GM12891 (cell line): ENCODE measurements at places on chromosomes 11 and 22.
A peak's percentile ranks its signal among the peaks of the same experiment; 100 is the strongest.

- DNase-seq = no peak
Measured at GRCh38 chr11:134838708-134839107, 426.7 kb upstream of the B3GAT1 start.

DNA sequence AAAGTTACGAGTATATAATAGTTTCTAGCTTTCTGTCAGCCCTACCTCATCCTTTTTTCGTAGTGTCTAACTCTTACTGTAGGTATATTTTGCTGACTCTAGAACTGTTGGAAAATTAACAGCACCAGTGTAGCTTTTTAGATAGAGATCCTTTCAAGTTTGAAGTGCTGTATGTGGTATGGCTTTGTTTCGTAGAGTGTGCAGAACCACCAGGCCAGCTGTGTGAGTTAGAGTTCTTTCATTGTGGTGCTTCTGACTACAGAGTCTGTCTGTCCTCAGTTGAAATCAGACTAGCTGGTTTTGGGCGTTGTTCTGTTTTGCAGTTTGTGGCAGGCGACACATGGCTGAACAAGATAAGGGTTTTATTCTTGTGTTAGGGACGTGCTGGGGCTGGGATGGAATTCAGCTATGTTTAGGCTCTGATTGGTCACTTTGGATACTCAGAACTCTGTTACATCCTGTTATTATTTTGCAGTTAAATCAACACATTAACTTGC is 3.2 kb downstream of the ARHGEF12 start:
- DNase-seq = no peak

- no peak for DNase-seq
Measured at GRCh38 chr11:74084796-74085541, 76.1 kb upstream of the UCP3 start.

GRCh38 chr22:44686873-44687600 is 15.0 kb upstream of the PRR5 start:
- no peak for DNase-seq

- no peak for DNase-seq
Measured at GRCh38 chr11:128824191-128825049, 42.7 kb downstream of the KCNJ1 start.

DNA sequence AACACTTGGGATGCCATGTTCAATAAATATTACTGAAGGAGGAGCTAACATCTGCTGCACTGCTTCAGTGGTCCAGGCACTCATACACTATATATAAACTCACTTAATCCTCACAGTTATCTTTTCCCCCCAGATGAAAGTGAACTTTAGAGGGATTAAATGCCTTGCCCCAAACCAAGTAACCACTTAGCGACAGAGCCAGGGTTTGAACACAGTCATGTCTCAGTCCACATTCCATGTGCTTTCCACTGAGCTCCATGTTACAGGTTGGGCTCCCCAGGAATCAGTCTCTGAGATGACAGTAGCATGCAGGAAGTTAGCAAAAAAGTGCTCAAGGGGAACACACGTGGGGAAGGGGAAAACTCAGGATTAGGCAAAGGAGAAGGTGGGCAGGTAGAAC is 59.3 kb downstream of the ENDOD1 start:
- DNase-seq = no peak

- DNase-seq = no peak
Measured at GRCh38 chr11:105862736-105863367, 159.2 kb downstream of the MSANTD4 start.

DNA sequence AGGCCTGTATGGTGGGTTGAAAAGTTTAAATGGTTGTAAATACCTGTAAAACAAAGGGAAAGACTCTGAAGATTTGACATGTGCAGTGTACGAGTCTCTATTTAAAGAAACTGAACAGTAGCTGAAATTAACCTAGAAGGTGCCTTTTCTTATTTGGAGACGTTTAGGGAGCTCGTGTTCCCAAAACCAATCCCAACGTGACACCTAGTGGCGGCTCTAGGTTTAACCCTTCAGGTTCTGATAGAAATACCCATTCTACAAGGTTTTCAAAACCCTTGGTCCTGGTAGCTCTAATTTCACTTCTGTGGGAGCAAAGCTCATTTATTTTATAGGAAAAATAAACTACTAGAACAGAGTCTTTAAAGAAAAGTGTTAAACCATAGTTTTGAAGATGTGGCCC is 258.3 kb downstream of the LRRC4C start:
- peak; percentile 5 for DNase-seq

DNA sequence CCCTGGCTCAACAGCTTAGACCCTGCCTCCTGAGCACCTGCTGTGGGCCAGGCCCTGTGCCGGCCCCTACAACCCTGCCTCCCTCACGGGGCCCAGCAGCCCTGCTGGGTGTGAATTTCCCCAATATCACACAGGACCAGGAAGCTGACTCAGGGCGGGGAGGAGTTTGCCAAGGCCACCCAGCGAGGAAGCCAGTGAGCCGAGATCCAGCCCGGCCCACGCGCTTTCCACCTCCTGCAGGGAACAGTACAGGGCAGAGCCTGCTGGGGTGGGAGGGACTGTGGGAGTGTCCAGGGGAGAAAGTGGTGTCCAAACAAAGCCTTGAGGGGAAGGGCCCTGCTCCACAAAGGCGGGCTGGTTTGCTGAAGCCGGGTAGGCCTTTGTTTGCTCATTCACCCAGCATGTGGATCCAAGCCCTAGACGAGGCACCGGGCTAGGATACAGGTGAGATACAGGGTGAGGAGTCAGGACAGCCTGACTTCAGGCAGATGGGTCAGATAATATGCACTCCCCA is 26.8 kb downstream of the RPL3 start:
- DNase-seq = no peak

GRCh38 chr11:35260342-35260985 is 121.5 kb downstream of the CD44 start:
- DNase-seq = no peak

DNA sequence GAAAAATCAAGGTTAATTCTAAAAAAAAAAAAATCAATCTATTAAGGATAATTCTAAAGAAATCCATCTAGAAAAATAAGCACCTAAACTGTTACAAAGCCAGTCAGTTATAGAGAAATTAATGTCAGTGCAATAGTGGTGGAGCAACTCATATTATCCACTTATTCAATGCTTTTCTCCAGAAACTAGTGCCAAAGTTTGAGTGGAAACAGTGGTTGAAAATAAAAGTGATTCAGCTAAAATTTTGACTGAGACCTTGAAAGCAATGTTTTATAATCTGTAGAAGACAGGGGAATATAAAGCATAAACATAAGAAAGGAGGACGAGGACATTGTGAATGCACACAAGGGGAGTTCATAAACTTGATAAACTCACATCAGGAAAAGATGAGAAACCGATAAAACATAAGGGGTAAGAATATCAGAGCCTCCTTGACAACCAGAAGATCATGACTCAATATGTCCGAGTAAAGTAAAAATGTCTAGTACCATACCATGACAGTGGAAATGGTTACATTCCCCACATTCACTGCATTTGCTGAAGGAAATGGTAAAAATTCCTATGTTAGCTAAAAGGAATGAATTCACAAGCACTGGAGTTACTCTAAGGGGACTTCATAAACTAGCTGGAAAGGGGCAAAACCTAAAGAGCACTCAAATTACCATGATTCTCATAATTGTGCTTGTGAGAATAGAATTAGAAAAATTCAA is 58.7 kb upstream of the SLC5A12 start:
- no peak for DNase-seq

DNA sequence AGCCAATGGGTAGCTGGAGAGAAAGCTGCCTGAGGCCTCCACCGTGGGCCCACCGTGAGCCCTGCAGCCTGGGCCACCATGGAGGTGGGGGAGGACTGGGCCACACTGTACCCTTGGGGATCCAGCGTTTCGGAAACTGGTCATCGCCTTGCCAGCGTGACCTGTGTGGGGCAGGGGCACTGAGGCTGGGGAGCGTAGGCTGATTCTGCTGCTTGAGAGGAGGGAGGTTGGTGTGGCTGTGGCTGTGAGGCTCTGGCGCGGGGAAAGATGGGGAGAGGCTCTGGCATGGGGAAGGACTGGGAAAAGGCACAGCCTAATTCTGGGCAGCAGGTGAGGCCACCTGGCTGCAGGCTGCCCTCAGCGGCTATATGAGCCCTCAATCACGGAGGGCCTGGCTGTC is 12.6 kb upstream of the TTLL12 start:
- DNase-seq = no peak

- DNase-seq = no peak
Measured at GRCh38 chr11:93662175-93662570, 691 bp downstream of the CEP295 start.

- no peak for DNase-seq
Measured at GRCh38 chr22:42684462-42685195, 35.4 kb upstream of the CYB5R3 start.

DNA sequence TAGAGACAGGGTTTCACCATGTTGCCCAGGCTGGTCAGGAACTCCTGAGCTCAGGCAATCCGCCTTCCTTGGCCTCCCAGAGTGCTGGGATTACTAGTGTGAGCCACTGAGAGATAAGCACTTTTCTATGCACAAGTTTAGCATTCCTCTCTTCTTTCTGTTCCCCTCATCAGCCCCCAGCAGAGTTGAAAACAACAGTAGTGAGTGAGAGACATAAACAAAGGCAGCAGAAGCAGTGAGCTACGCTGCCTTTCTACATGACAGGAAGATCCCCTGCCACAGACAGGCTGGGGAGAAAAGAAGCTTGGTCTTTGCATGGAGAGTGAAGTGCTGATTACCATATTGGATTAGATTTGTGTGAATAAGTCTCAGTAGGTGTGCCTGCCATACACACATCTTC is 392.0 kb upstream of the KIRREL3 start:
- DNase-seq = no peak

DNA sequence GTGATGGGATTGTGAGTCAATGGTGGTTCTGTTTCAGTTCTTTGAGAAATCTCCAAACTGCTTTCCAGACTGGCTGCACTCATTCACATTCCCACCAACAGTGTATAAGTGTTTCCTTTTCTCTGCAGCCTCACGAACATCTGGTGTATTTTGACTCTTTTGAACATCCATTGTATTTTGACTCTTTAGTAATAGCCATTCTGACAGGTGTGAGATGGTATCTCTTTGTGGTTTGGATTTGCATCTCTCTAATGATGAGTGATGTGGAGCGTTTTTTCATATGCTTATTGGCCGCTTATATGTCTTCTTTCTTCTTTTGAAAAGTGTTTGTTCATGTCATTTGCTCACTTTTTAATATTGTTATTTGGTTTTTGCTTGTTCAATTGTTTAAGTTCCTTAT is 19.4 kb downstream of the NELL1 start:
- no peak for DNase-seq

GRCh38 chr22:32744176-32744959 is 57.1 kb upstream of the TIMP3 start:
- DNase-seq = no peak

DNA sequence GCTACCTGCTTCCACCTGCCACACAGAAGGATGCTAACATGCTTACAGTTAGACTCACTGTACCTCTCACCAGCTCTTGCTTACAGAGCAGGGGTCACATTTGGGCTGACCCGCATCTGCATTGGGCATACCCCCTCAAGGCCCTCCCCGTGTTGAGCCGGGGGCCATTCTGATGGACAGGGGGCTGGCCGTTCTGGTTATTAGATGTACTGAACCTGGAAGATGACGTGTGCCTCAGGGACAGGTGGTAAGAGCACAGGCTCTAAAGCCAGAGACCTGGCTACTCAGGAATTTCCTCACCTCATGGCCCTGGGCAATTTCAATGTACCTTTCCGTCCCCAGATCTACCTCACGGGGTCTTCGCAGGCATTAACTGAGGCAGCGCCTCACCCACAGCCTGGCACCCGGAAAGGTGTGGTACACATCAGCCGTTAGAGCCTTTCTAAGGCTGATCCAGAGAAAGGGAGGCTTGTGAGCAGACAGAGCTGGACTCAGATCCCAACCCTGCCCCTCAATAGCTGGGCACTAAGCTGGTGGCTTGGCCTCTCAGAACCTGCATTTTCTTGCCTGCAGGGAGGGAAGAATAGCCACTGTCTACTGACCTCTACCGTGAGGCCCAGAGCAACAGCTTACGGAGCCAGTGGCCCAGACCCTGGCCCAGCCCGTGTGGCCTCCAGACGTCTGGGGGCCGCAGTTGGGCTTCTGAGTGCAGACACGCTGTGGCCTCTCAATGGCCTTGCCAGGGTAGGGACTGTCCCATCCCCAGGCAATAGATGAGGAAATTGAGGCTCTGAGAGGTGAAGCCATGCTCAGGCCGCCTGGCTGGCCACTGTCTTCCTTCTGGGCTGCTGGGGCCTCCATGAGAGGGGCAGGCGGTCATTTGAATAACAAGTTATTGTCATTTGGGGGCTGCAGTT is 100.6 kb downstream of the MORC2 start:
- peak; percentile 8 for DNase-seq

- DNase-seq = no peak
Measured at GRCh38 chr22:40928657-40929056, 22.5 kb upstream of the RBX1 start.

GRCh38 chr22:43006016-43006505 is 8.9 kb downstream of the PACSIN2 start:
- DNase-seq = no peak

GRCh38 chr11:20599221-20600019 is at the start of gene SLC6A5:
Gene SLC6A5, plus strand, starts transcription at chr11:20599608. Its CDS starts 65 bp downstream, at chr11:20599673.
- no peak for DNase-seq

- DNase-seq = no peak
Measured at GRCh38 chr22:22883090-22883727, 4.4 kb upstream of the IGLL5 start.

- DNase-seq = no peak
Measured at GRCh38 chr11:16309226-16309625, 47.1 kb downstream of the SOX6 start.

GRCh38 chr11:8205566-8205965 is 36.7 kb upstream of the RIC3 start:
- no peak for DNase-seq

DNA sequence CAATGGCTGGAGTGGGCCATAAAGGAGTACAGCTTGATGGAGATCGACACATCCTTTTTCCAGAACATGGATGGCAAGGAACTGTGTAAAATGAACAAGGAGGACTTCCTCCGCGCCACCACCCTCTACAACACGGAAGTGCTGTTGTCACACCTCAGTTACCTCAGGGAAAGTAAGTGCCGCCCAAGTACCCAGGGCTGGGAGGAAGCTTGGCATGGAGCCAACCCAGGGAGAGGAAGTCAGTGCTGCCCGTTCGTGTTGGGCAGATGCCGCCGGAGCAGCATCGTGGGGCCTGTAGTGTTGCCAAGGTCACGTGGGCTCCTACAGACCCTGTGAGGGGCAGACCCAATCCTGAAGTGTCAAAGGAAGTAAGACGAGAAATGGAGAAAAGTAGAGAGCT is 78.9 kb downstream of the FLI1 start:
- DNase-seq = no peak

GRCh38 chr22:27045103-27045947 is 387.9 kb downstream of the MIAT start:
- no peak for DNase-seq
